ENCODE measurements at places on chromosomes 6 and 20.
A peak's percentile ranks its signal among the peaks of the same experiment; 100 is the strongest.

GRCh38 chr6:40681622-40682021, 94.5 kb upstream of the LRFN2 start:
- no peak overlapping the region for H3K4me3 ChIP-seq
- DNase-seq = no peak
- peaks cover 23% of the 10 kb centered on the region for H3K27me3 ChIP-seq
- no peaks in the 10 kb centered on the region for H3K36me3 ChIP-seq
- no peak overlapping the region for H3K27ac ChIP-seq

- no peaks in the 10 kb centered on the region for H3K36me3 ChIP-seq
- no peak overlapping the region for H3K4me3 ChIP-seq
- DNase-seq = no peak
- no peak overlapping the region for H3K27ac ChIP-seq
- H3K4me1 ChIP-seq = no peaks in the 10 kb centered on the region
Observed at GRCh38 chr20:39645131-39645530, 683.0 kb downstream of the DHX35 start.

- H3K27ac ChIP-seq = no peak overlapping the region
- peaks cover 53% of the 10 kb centered on the region for H3K36me3 ChIP-seq
- H3K4me1 ChIP-seq = peaks cover 60% of the 10 kb centered on the region
- DNase-seq = no peak
- no peak overlapping the region for H3K4me3 ChIP-seq
Observed at GRCh38 chr6:30712441-30712945, 4.6 kb downstream of the MDC1 start.

- H3K4me1 ChIP-seq = peaks cover 44% of the 10 kb centered on the region
- DNase-seq = no peak
- no peaks in the 10 kb centered on the region for H3K27me3 ChIP-seq
- H3K4me3 ChIP-seq = no peak overlapping the region
- H3K36me3 ChIP-seq = no peaks in the 10 kb centered on the region
Observed at GRCh38 chr6:1689141-1689540, 79.4 kb downstream of the FOXC1 start.

GRCh38 chr6:151885234-151885633, 77.8 kb downstream of the ESR1 start:
- no peak overlapping the region for H3K4me3 ChIP-seq
- H3K27ac ChIP-seq = no peak overlapping the region
- no peaks in the 10 kb centered on the region for H3K36me3 ChIP-seq
- no peak for DNase-seq

- H3K4me1 ChIP-seq = no peaks in the 10 kb centered on the region
- peaks cover 55% of the 10 kb centered on the region for H3K27me3 ChIP-seq
- H3K36me3 ChIP-seq = no peaks in the 10 kb centered on the region
- DNase-seq = no peak
Observed at GRCh38 chr20:992801-993535, 9.1 kb downstream of the RSPO4 start.

GRCh38 chr20:37911261-37911660, 8.3 kb downstream of the VSTM2L start:
- peaks cover 77% of the 10 kb centered on the region for H3K27me3 ChIP-seq
- H3K27ac ChIP-seq = no peak overlapping the region
- DNase-seq = no peak
- H3K4me1 ChIP-seq = no peaks in the 10 kb centered on the region
- no peaks in the 10 kb centered on the region for H3K36me3 ChIP-seq
- H3K4me3 ChIP-seq = no peak overlapping the region

- H3K27ac ChIP-seq = no peak overlapping the region
- no peak overlapping the region for H3K4me3 ChIP-seq
- H3K4me1 ChIP-seq = no peaks in the 10 kb centered on the region
Observed at GRCh38 chr20:6416371-6416770, 293.5 kb upstream of the FERMT1 start.

DNA sequence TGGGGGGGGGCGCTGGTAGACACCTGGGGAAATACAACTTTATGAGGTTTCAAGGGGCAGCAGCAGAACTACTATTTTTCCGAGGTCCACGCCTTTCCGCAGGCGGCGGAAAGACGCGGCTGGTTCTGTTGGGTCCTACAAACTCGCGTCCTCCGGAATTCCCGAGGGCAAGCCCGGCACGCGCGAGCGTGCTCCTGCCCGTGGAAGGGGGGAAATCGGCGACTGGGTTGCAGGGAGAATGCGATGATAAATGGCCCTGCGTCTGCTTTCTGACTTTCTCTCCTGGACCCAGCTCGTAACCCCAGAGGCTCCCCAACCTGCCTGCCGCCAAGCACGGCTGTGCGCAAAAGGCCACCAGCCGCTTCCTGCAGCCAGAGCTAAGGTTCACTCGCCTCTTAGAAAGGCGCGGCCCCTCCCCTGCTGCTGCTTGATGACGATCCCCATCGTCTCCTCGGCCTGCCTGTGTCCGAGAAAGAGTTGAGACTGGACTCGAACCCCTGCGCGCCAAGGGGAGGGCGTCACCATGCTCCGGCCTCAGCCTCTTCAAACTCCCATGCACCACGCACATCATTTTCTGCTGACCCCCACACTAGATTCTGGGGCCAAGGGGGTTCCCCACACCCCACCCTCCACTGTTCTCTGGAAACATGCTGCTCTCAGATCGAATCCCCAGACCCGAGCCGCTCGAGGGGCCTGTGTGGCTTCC, 6.7 kb downstream of the FOXA2 start:
- H3K4me1 ChIP-seq = no peaks in the 10 kb centered on the region
- peaks cover 14% of the 10 kb centered on the region for H3K27me3 ChIP-seq
- peak overlapping the region; percentile 37 for H3K4me3 ChIP-seq
- H3K36me3 ChIP-seq = no peaks in the 10 kb centered on the region
- no peak for DNase-seq
- no peak overlapping the region for H3K27ac ChIP-seq

GRCh38 chr20:50844430-50845100, 49.7 kb downstream of the BCAS4 start:
- H3K4me3 ChIP-seq = no peak overlapping the region
- H3K36me3 ChIP-seq = no peaks in the 10 kb centered on the region

GRCh38 chr6:3714768-3715167, 36.7 kb downstream of the PXDC1 start:
- no peak overlapping the region for H3K4me3 ChIP-seq
- no peaks in the 10 kb centered on the region for H3K4me1 ChIP-seq
- no peak for DNase-seq
- H3K27ac ChIP-seq = no peak overlapping the region
- H3K27me3 ChIP-seq = no peaks in the 10 kb centered on the region
- H3K36me3 ChIP-seq = no peaks in the 10 kb centered on the region

- DNase-seq = no peak
- H3K27me3 ChIP-seq = no peaks in the 10 kb centered on the region
- H3K4me1 ChIP-seq = peaks cover 7% of the 10 kb centered on the region
- peaks cover 56% of the 10 kb centered on the region for H3K36me3 ChIP-seq
- peak overlapping the region; percentile 30 for H3K27ac ChIP-seq
- H3K4me3 ChIP-seq = no peak overlapping the region
Observed at GRCh38 chr6:106967936-106968555, 6.5 kb downstream of the CD24 start.

DNA sequence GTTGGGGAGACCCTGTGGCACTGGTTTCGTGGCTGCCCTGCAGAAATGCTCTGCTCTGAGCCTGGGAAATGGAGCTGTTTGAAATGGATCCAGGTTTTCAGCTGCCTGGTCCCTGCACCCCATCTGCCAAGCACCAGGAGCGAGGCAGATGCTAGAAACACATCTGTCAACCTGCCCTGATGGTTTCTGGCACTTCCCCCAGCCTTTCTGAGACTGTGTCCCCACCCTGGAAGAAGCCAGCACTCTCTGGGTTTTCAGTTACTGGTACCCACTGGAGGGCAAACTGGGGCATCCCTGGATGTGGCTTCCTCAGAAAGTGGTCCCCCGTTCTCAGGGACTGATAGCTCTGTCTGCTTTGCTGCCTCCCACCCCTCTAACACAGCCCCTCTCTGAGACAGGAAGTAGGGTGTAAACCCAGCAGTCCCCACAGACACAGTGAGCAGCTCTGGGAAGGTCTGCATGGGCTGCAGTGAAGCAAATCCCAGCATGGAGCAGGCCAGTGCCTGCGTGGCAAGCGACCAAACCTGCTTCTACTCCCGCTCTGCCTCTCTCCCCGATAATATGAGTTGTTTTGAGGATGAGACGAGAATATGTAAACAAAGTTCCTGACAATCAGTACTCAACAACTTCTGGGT, 54.2 kb upstream of the MAFB start:
- H3K4me3 ChIP-seq = no peak overlapping the region
- no peak overlapping the region for H3K27ac ChIP-seq
- H3K36me3 ChIP-seq = no peaks in the 10 kb centered on the region
- no peak for DNase-seq
- H3K27me3 ChIP-seq = peaks cover 100% of the 10 kb centered on the region
- H3K4me1 ChIP-seq = no peaks in the 10 kb centered on the region

All from Calu3 (cell line).